Activated naive CD4-positive, alpha-beta T cell treated with Interleukin-2 at 50 U/mL for 16 hours (primary cell): ENCODE measurements at places on chromosomes 4 and X.

DNA sequence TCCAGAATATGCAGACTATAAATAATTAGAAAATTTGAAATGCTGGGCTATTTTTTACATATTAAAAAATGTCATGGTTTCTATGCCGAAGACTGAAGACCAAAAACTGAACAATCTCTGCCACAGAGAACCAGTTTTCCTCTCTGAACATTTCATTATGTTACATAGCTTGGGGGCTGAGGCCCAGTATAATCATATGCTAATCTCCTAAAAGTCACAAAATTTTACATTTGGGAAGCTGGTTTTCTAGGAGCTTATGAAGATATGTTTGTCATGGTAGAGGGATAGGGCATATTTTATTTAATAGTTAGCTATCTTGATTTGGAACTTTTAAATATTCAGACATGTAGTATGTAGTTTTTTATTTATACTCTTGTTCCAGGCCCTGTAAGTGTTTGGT lies 167.8 kb downstream of the GPAT3 start:
- DNase-seq: no peak

DNA sequence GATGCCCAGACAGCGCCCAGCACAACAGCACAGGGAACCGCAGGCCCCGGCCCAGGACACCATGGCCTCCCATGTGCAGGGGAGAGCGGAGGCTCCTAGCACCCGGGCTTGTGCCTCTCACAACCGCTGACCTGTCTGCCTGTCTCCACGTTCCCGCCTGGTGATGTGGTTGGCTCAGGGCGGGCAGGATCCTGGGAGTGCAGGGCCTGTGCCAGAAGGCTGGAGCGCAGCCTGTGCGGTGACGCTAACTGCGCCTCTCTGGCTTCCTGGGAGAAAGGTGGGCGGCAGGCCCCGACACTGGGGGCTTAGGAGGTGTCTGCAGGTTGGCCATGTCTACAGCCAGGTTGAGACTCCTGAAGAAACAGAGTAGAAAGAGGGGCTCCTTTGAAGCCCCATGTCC lies 48.7 kb downstream of the CPZ start:
- no peak for DNase-seq

GRCh38 chrX:150162141-150162540 lies 201.0 kb upstream of the MAMLD1 start:
- no peak for DNase-seq

GRCh38 chr4:16660656-16661055 lies 237.8 kb downstream of the LDB2 start:
- no peak for DNase-seq

DNA sequence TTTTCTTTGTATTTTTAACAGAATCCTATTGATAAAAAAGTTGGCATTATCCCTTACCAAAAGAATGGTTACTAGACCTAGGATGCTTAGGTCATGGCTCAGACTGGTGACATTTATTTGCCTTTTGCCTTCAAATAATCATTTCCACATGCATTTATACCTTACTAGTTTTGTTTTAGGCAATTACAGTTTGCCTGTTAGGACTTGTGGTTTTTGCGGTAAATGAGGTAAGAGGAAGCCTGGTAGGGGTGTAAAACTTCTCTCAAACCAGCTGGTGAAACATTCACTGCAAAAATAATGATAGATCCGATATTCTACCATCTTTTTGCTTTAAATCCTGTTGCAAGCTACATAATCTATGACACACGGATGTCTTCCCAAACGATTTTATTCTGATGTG lies 12.1 kb downstream of the LAMP2 start:
- DNase-seq: no peak

- DNase-seq: no peak
Measured at GRCh38 chr4:150570862-150571261, 11.1 kb upstream of the MAB21L2 start.

DNA sequence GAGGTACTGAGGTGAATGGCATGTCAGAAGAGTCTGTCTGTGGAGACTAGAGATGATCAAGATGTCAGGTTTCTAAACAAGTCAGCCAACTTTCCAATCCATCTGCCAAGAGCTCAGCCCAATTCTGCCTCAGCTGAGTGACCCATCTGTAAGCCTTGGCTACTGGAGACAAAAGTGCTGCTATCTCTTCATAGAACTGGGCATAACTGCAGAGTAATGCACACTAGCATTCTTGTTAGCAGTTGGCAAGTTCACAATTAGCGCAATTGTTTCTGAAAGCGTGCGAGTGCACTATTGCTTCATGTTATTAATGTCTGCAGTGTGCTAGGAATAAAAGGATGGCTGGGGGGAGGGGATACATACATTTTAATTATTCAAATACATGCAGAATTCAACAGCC lies 32.9 kb upstream of the SH3D19 start:
- DNase-seq: no peak

DNA sequence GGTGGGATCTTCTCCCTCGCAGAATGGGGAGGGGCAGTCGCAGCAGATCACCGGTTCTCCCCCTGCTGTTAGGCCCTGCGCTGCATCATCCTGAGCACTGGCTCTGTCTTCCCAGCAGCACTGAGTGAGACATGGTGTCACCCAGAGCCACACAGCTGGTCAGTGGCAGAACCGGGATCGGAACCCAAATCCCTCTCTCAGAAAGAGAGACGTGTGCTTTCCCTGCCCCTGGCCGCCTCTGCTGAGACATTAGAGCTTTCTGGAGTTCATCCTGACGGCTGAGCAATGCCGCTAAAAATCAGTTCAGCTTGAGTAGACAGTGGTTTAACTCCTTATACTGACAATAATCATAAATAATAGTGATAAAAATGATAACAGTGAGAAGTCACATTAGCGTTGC lies 87.9 kb downstream of the EVC start:
- no peak for DNase-seq

DNA sequence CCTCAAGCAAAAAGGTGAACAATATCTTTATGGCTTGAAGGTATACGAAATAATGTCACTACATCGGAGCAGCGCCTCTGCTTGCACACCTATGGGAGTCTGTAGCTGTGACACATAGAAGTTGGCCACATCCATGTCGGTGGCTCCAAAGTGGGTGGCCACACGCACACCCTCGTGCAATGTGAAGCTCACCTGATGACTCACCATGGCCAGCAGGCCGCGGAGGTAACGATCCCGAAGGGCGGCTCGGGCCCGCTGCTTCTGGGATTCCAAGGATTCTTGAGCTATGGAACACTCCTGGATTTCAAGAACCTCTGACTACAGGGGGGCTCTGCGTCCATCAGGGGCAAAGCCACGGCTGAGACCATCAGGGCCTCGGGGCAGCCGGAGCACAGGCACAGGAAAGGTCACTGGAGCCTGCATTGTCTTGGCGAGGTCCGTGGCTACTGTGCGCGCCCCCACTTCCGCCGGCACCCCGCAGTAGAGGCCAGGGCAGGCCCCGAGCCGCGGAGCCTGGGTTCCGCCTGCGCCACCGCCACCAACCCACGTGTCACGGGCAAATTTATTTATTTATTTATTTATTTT lies 25.2 kb downstream of the NYX start:
- DNase-seq: no peak

- DNase-seq: no peak
Measured at GRCh38 chrX:30876367-30876766, 12.7 kb downstream of the TAB3 start.

- DNase-seq: no peak
Measured at GRCh38 chr4:47313384-47313783, 150.1 kb downstream of the COMMD8 start.
